ENCODE measurements at places on chromosomes 1 and 21. TPM values are rescaled to one million over a fixed set of nuclear protein-coding genes. Genes with fewer than 3 reads are reported as not detected.

The U2AF1 gene
- polyA plus RNA-seq, result 58.0 TPM

The PBX1 gene
- polyA plus RNA-seq, result 0.05 TPM

The VHLL gene
- polyA plus RNA-seq, result not detected

The OR6N1 gene
- polyA plus RNA-seq, result not detected

The WDR64 gene
- polyA plus RNA-seq, result 0.48 TPM

The IBA57 gene
- 5.4 TPM for polyA plus RNA-seq

The SLC37A1 gene
- 6.5 TPM for polyA plus RNA-seq

Data from CD8-positive, alpha-beta memory T cell (primary cell).